ENCODE measurements at places on chromosomes 6 and 20. TPM values are rescaled to one million over a fixed set of nuclear protein-coding genes. Genes with fewer than 3 reads are reported as not detected.
A peak's percentile ranks its signal among the peaks of the same experiment; 100 is the strongest.

TBX18 gene
- 63.7 TPM for total RNA-seq

DNA sequence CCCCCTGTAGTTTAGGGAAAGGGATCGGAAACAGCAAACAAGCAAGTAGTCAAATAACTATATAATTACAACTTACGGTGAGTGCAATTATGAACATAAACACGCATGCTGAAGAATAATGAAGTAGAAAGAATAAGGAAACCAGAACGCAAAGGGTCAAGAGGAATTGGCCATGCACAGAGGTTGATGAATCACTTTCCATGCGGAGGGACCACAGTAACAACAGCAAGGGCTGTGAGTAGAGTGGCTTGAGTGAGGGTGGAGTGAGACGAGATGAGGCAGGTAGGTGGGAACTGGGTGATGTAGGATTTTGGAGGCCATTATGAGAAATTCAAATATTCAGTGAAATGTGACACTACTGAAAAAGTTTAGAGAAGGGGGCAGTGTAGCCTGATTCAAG is 112.2 kb upstream of the LAMP5 start:
- peaks cover 44% of the 10 kb centered on the region for H3K36me3 ChIP-seq
- DNase-seq = no peak
- no peak overlapping the region for H3K4me3 ChIP-seq
- no peaks in the 10 kb centered on the region for H3K27me3 ChIP-seq
- no peaks in the 10 kb centered on the region for H3K4me1 ChIP-seq
- H3K27ac ChIP-seq = no peak overlapping the region

NT5E gene
- 29.5 TPM for total RNA-seq

- H3K4me3 ChIP-seq = no peak overlapping the region
- H3K36me3 ChIP-seq = no peaks in the 10 kb centered on the region
- H3K27ac ChIP-seq = no peak overlapping the region
- DNase-seq = no peak
Observed at GRCh38 chr6:38552121-38552520, 87.6 kb downstream of the BTBD9 start.

DNA sequence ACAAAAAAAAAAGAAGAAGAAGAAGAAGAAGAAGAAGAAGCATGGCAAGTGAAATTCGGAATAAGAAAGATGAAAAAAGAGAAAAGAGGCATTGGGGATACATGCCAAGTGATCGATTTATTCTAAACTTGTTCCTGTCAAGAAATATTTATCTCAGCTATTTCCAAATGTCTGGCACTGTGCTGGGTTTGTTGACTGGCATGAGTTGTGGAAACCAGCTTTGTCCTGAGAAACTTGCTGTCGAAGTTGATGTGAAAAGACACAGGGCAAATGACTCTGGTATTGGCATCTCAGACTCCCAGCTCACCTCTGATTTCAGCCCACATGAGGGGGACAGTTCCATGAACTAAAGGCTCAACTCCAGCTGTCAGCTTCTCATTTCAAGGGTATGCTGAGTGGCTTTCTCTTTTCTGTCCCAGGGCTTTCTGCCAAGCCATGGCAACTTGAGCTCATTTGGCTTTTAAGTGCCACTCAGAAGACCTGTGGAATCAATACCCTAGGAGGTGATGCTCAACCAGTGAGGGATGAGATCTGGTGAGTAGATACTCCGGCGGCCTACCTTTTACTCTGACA is 253.3 kb upstream of the JAG1 start:
- peaks cover 9% of the 10 kb centered on the region for H3K4me1 ChIP-seq
- H3K36me3 ChIP-seq = no peaks in the 10 kb centered on the region
- no peak overlapping the region for H3K27ac ChIP-seq
- DNase-seq = no peak

DNA sequence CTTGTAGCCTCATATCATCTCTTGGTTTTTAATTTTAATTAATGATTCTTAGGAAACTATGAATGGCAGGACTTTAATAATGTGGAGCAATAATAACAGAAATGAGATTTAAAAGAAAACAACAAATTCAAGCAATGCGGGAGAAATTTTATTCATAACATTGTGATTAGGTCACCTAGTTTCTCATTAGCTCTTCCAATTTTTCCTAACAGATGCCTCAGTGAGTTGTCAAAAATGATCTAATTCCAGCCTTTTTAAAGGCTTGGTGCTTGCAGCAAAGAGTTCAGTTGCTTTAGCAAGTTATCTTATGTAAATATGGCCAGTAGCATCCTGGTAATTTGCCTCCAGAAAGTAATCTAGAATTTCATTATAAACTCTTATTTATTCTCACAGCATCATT is 20.4 kb downstream of the PDE7B start:
- no peaks in the 10 kb centered on the region for H3K27me3 ChIP-seq
- H3K27ac ChIP-seq = no peak overlapping the region
- DNase-seq = no peak
- no peak overlapping the region for H3K4me3 ChIP-seq

DNA sequence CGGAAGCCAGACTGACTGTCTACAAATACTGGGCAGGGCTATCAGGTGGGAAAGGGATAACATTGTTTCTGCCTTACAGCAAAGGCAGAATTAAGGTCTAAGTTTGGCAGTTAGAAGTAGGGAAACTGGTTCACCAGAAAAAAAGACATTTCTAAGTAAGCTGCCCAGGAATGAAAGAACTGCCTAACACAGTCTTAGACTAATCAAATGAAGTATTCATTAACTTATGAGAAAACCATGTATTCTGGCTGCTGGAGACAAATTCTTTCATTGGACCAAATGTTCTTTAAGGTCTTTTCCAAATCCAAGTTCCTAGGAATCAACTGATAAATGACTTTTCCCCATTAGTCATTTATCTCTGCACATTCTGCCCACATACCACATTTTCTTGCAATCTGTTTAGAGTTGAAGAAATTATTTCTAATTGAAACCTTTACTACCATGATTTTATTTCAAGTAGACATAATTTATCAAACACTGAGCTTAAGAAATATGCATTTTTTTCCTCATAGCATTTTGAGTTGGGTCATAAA is 120.3 kb upstream of the OGFRL1 start:
- H3K27ac ChIP-seq = no peak overlapping the region
- H3K4me3 ChIP-seq = no peak overlapping the region
- no peaks in the 10 kb centered on the region for H3K27me3 ChIP-seq
- no peaks in the 10 kb centered on the region for H3K36me3 ChIP-seq

GRCh38 chr20:3276680-3277015 is 37.7 kb upstream of the SLC4A11 start:
- H3K4me1 ChIP-seq = no peaks in the 10 kb centered on the region
- no peak for DNase-seq
- H3K27me3 ChIP-seq = no peaks in the 10 kb centered on the region
- no peaks in the 10 kb centered on the region for H3K36me3 ChIP-seq
- H3K4me3 ChIP-seq = no peak overlapping the region

DNA sequence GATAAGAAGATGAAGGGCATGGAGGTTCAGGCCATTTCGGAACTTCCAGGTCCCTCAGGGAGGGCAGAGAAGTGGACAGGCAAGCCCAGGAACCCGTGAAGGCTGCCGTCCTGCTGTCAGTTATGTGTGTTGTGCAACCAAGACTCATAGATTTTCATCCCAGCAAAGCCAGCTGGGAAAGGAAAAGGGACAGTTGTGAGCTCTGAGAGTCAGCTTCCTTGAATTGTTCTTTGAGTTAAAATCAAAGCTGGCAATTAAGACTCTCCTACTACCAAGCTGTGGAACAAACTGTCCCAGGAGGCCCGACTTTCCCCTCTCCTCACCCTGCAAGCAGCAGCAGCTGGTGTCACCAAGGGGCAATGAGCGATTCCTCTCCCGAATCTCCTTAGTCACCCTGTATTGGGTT is 46.3 kb upstream of the IYD start:
- no peaks in the 10 kb centered on the region for H3K36me3 ChIP-seq
- H3K4me1 ChIP-seq = peaks cover 8% of the 10 kb centered on the region
- H3K4me3 ChIP-seq = no peak overlapping the region
- no peak overlapping the region for H3K27ac ChIP-seq
- no peaks in the 10 kb centered on the region for H3K27me3 ChIP-seq
- peak; percentile 7 for DNase-seq

DNA sequence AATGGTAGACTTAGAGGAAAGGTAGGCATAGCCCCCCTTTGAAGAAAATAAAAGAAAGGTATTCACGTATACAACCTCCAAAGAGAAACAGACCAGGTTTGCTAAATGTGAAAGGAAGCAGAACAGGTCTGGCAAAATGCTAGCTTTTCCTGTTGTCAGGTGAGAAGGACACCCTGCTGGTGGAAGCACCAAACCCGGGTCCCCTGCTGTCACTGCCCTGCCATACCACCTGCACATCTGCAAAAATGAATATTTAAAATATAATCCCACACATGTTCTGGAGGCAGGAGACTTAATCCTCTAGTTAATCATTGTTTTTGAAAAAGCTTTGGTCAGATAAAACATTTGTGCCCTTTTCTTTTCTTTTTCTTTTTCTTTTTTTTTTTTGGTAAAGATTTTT is 48.9 kb upstream of the OLIG3 start:
- H3K27me3 ChIP-seq = no peaks in the 10 kb centered on the region
- H3K4me1 ChIP-seq = no peaks in the 10 kb centered on the region
- H3K36me3 ChIP-seq = no peaks in the 10 kb centered on the region
- H3K27ac ChIP-seq = no peak overlapping the region
- DNase-seq = no peak

GRCh38 chr20:25256226-25256859 is 8.5 kb downstream of the PYGB start:
- H3K27ac ChIP-seq = no peak overlapping the region
- H3K4me1 ChIP-seq = peaks cover 24% of the 10 kb centered on the region
- DNase-seq = no peak

GRCh38 chr20:61521687-61522420 is 269.8 kb downstream of the CDH4 start:
- no peak overlapping the region for H3K27ac ChIP-seq
- no peak for DNase-seq
- H3K27me3 ChIP-seq = no peaks in the 10 kb centered on the region
- H3K36me3 ChIP-seq = no peaks in the 10 kb centered on the region

DNA sequence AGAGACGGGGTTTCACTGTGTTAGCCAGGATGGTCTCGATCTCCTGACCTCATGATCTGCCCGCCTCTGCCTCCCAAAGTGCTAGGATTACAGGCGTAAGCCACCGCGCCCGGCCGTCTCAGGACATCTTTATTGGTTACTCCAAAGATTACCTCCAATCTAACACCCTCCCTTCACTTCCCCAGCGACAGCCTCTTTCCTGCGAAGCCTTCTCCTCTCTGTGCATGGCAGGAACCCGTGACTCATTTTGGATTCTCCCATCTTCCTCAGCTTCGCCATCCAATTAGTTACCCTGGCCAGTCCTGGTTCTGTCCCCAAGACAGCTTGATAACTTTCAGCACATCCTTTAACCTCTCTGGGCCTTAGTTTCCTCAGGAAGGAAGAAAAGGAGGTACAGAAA is 51.3 kb upstream of the TOX2 start:
- no peaks in the 10 kb centered on the region for H3K4me1 ChIP-seq
- H3K27me3 ChIP-seq = no peaks in the 10 kb centered on the region
- H3K27ac ChIP-seq = no peak overlapping the region
- no peak for DNase-seq

ADTRP gene
- not detected for total RNA-seq

- no peak overlapping the region for H3K27ac ChIP-seq
- no peak for DNase-seq
- no peaks in the 10 kb centered on the region for H3K4me1 ChIP-seq
Observed at GRCh38 chr6:90068264-90068663, 174.0 kb downstream of the GJA10 start.

- DNase-seq = no peak
- H3K27ac ChIP-seq = no peak overlapping the region
- no peak overlapping the region for H3K4me3 ChIP-seq
- H3K27me3 ChIP-seq = no peaks in the 10 kb centered on the region
- no peaks in the 10 kb centered on the region for H3K36me3 ChIP-seq
- H3K4me1 ChIP-seq = no peaks in the 10 kb centered on the region
Observed at GRCh38 chr6:51657491-51657890, 429.9 kb downstream of the PKHD1 start.

- no peak overlapping the region for H3K4me3 ChIP-seq
- H3K4me1 ChIP-seq = no peaks in the 10 kb centered on the region
- H3K36me3 ChIP-seq = no peaks in the 10 kb centered on the region
- no peak for DNase-seq
- no peak overlapping the region for H3K27ac ChIP-seq
Observed at GRCh38 chr20:32505723-32506473, 79.2 kb downstream of the NOL4L start.

MYLK2 gene
- not detected for total RNA-seq

DNA sequence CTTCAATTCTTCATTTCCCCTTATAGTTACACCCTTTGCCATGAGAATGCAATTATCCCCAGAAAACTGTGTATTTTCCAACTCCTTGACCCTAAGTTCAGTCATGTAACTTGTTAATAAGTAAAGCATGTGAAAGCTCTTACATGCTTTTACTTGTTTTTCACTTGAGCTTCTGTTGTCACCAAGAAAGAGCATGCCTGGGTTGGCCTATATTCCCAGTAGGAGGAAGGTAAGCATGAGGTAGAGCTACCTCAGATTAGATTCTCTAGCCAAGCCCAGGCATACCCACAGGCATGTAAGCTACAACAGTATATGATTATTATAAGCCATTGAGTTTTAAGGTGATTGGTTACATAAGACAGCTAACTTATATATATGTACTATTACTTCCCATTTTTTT is 101.7 kb upstream of the SMLR1 start:
- no peak for DNase-seq
- H3K4me1 ChIP-seq = no peaks in the 10 kb centered on the region

DNA sequence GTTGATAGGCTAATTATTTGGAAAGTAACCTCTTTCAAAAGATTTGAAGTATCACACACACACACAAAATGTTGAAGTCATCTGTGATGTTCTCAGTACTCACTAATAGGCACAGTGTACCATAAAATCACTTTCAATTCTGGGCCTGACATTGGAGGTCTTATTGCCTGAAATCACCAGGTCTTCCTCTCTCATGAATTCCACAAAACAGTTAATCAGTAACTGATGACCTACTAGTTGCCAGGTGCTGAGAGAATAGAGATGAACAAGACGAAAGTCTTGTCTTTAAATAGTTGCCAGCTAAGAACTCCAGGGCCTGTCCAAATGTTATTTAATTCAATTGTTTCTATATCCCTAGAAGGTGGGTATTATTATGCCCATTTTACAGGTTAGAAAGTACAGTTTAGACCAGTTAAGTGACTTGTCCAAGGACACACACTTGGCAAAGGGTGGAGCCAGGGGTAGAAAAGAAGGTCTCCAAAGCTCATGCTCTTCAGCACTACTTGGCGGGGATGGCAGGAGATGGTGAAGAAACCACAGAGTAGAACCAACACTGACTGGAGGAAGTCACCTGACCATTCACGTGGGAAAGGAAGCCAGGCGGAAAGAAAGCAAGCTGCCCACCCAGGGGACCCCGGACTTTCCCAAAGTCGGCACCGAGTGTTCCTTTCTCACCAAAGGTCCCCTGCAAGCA is 116.4 kb downstream of the KIF6 start:
- no peaks in the 10 kb centered on the region for H3K27me3 ChIP-seq
- no peaks in the 10 kb centered on the region for H3K36me3 ChIP-seq
- peaks cover 13% of the 10 kb centered on the region for H3K4me1 ChIP-seq
- DNase-seq = no peak
